ENCODE measurements at places on chromosomes 1 and 21.

- no peak for DNase-seq
These were observed 71.1 kb downstream of the IER5 start for GRCh38 chr1:181159451-181160140.

- DNase-seq, result no peak
These were observed 26.3 kb downstream of the PER3 start for GRCh38 chr1:7810395-7810794.

DNA sequence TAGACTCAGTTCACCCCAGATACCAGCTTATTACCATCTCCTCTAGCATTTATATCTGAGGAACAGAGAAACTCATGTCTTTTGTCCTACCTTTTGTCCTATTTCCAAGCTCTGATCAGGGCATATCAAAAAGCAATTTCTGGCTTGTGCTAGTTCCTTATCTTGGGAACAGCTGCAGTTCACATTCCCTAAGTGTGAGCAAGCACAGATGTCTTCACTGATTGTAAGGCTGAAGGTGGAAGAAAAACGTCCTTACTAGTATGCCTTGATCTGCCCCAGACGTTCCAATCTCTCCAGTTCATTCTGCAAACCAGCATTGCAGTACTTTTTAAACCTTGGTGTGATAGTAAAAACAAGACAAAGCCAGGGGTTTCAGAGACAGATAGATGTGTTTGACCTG is 139.8 kb downstream of the NCAM2 start:
- DNase-seq, result no peak

DNA sequence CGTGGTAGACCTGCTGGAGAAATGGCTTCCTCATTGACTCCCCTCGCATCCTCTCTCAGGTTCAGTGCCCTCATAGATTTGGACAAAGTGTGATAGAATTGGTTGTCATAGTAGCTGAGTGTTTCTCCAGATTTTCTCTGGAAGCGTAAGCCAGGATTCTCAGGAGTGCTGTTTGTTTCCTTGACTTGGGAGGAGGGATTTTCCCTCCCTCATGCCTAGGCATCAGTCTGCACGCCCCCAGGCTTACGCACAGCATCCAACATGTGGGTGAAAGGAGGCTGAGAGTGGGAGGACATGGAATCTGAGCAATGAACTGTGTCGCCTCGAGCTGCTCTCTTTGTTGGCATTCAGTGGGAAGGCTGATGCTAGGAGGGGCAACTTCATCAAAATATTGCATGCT is 503.5 kb downstream of the LTN1 start:
- no peak for DNase-seq

GRCh38 chr1:216958569-216958968 is 235.3 kb upstream of the ESRRG start:
- no peak for DNase-seq

DNA sequence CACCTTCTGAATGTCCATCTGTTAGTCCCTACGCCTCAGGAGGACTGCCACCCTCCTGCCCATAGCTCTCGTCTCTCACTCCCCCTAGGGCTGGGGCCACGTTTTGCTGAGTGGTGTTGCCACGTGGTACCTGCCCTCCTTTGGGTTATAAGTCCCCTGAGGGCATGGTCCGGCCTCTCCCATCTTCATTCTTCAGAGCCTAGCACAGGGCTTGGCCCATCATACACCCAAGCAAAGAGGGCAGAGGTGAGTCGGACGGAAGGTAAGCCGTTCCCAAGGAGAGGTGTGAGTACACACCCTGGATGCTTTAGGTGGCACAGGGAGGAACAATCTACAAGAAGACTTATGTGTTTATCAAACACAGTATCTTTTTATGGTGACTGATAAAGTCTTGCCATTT is 10.9 kb downstream of the PADI2 start:
- no peak for DNase-seq

DNA sequence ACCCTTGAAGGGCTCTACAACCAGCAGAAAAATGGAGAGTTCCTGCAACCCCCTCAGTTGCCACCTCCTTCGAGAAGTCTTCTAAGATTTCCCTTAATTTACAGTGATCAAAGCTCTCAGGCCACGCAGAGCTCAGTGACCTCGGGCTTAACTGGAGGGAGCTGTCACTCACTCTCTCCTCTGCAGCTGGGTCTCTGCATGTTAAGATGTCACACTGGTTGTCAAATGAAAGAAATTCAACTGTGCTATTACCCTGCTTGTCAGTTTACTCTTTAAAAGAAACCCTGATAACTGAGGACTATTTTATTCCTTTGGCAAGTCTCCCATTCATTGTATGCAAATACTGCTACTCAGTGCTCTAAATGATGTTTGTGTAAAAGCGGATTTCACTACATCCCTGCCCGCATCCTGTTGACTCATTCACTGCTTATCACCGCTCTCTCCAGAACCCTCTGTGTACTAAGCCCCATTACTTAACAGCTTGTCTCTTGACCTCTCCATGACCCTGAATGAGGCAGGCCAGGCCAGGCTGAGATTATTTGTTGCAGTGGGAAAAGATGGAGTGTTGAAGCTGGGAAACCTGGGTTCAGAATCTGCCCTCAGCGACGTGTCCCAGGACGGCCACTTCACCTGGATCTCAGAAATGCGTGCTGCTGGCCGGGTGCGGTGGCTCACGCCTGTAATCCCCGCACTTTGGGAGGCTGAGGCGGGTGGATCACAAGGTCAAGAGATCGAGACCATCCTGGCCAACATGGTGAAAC is 13.7 kb downstream of the DHRS3 start:
- no peak for DNase-seq

- no peak for DNase-seq
These were observed 31.9 kb upstream of the IL19 start for GRCh38 chr1:206738370-206739366.

DNA sequence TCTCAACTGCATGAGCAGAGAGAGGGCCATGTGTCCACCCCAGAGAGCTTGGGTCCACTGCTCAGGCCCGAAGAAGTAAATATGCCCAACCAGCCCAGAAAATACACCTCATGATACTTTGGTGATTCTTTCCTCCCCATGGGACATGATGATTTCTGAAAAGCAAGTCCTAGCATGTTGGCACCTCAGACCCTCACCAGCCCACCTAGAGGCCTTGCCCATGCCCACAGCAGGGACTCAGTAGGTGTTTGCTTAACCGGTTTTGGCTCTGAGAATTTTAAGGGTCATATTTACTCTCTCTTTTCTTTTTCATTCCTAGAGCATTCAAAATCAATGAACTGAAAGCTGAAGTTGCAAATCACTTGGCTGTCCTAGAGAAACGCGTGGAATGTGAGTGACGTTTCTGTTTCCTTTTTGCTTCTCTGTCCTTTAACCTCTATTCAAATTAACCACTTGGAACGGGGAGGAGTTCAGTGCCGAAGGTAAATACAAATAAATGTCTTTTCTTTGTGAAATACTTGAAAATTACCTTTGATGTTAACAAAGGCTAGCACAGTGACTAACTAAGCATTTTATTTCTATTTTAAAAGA is 79.7 kb downstream of the PDE9A start:
- DNase-seq, result no peak

DNA sequence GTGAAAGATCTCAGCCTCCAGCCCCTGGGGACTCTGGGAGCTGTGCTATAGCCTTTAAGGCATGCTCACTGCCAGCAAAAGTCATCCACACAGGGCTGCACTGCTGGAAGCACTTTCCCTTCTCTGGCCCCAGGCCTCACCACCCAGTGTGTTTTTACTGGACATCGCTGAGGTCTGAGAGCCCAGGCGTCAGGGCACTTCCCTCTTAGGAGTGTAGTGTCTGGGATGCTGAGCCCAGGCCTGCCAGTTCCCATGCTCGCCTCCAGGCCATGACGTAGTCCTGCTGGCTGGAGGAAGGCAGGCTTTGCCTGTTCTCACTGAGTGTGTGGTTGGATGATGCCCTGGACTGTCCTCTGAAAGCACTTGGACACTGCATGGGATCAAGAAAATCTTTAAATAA is 101.2 kb downstream of the GDAP2 start:
- no peak for DNase-seq

GRCh38 chr1:58397187-58397820 is 149.2 kb downstream of the OMA1 start:
- no peak for DNase-seq

DNA sequence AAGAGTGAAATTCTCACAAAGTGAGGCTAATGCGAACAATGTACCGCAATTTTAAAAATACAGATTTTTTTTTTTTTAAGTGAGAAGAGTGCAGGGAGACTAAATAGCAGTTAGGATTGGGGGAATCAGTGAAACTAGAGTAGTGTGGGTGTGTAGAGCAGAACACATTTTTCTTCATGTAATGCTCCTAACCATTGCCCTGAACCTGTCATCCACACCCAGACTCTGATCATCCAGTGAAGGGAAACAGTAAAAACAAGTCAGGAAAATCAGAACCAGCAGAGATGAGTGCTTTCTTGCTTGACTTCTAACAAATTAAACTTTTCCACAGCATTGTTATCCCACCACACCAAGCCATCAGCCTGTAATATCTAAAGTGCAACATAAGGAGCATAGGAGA is 9.1 kb downstream of the CADM3 start:
- DNase-seq, result no peak

DNA sequence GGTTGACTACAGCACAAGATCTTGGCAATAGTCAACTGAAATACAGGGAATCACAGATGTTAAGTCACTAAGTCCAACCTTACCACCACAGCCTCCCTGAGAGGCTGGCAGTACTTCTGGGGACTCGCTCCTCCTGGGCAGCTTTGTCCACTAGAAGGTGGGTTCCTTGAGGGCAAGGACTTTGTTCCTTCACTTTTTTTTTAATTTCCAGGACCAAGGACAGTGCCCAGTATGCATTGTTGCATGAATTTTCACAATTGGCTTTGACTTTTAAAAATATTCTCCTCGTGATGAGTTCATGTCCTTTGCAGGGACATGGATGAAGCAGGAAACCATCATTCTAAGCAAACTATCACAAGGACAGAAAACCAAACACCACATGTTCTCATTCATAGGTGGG is 96.7 kb upstream of the IGSF21 start:
- DNase-seq, result peak; percentile 3

GRCh38 chr1:172533513-172534151 is 682 bp downstream of the SUCO start:
- no peak for DNase-seq

DNA sequence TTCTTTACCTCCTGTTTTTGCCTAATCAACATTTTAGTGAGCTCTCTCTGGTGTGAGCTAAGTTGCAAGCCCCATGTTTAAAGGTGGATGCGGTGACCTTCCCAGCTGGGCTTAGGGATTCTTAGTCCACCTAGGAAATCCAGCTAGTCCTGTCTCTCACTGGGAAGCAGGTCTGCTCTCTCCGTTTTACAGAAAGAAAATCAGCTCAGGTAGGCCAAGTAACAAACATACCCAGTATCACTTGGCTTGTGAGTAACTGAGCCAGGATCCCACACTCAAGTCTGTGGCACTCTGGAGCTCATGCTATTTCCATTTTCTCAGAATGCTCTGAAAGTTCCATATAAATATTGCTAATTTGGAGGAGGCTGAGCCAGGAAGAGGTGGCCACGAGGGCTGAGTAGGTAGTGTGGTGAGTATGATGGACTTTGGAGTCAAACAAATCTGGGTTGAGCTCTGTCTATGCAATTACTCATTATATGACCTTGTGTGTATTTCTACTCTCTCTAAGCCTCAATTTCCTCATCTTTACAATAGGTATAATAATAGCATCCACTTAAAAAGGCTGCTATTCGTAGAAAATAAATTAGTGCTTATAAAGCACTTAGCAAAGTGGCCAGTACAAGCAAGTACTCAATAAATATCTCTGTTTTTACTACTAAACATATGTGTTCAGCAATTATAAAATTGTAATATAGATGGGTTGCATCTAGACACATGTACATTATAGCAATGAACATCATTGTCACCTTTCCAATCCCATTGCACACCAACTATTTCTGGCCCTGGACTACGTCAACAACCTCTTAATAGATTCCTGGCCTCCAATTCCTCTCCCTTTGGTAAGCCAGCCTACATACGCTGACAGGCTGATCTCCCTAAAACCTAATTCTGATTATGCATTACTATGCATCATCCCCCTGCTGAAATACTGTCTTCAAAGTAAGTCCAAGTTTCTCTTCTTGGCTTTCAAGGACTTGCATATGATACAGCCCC is 32.7 kb upstream of the DHCR24 start:
- no peak for DNase-seq

DNA sequence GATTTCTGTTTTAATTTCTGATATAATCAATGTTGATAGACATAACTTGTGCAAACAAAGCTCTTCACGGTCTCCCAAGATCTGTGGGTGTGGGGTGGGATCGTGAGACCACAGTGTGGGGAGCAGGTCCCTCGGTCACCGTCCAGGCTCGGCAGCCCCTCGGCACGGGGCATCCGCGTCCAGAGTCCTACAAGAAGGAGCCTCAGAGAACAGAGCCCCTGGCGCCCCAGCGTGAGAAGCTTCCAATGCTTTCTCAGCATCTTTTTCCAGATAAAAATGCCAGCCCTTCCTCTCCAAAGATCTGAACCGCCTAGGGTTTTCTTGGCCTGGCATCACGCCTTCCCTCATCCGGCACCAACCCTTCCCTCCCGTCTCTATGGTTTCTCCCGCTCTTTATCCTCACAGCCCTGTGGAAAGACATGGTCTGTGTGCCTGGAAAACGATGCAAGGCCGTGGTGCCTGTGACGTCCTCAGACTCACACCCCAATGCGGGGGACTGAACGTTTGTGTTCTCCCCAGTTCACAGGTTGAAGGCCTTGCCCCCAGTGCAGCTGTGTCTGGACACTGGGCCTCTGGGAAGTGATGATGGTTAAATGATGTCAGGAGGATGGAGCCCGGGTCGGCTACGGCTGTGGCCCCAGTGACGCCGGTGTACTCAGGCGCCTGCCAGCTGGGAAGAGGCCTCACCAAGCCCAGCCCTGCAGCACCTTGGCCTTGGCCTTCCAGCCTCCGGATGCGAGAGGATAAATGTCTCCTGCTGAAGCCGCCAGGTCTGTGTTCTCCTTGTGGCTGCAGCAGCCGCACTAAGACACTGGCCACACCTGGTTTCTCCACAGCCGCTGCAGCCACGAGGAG is 45.9 kb upstream of the COL6A2 start:
- DNase-seq, result no peak

- DNase-seq, result no peak
These were observed 5.7 kb upstream of the PPP1R15B start for GRCh38 chr1:204417074-204417997.

- DNase-seq, result no peak
These were observed 12.0 kb upstream of the KCNE2 start for GRCh38 chr21:34351786-34352241.

DNA sequence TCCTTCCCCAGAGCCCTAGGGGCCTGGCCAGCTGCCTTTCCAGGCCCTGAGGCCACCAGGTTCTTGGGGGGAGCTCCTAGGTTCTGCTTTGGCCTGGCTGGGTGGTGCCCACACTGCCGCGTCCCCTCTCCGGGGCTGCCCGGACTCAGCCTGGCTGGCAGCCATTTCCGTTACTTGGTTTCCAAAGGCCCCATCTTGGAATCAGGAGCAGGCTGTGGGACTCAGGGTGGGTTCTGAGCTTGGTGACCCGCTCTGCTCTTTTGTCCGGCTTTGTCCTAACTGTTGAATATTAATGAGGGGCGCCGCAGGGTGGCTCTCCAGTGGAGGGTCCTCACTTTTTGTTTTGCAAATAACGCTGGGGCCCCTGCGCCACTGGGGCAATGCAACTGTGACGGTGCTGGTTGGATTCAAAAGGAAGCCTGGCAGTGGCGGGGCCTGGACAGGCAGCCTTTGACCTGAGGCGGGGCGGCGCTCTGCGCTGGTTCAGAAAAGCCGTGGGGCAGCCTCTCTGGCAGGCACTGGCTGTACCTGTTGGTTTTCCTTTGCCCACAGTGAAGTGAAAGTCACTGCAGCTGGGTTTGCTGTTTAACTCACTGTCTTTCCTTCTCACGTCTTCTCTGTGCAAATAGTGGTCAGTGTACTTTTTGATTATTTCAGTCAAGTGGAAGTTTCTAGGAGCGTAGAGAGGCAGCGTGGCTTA is 20.2 kb downstream of the SKI start:
- peak; percentile 84 for DNase-seq

- DNase-seq, result no peak
These were observed 214.3 kb downstream of the PTPRU start for GRCh38 chr1:29450591-29450990.

Data from upper lobe of right lung (tissue), 1 donor.